ENCODE measurements at places on chromosomes 1 and 21.

DNA sequence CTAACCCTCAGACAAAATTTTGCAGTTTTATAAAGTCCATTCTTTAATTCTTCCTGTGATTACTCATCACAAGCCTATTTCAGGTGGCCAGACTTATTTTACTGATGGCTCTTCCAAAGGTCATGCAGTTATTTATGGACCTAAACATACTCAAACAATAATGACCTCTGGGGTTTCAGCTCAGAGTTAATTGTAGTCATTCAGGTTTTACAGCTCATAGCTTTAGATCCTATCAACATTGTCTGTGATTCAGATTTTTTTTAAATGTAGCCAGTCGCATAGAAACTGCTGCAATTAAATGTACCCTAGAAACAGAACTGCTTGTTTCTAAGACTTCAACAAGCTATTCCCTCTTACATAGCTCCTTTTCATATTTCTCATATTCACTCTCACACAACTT, 270.8 kb downstream of the COL11A1 start:
- DNase-seq: no peak

DNA sequence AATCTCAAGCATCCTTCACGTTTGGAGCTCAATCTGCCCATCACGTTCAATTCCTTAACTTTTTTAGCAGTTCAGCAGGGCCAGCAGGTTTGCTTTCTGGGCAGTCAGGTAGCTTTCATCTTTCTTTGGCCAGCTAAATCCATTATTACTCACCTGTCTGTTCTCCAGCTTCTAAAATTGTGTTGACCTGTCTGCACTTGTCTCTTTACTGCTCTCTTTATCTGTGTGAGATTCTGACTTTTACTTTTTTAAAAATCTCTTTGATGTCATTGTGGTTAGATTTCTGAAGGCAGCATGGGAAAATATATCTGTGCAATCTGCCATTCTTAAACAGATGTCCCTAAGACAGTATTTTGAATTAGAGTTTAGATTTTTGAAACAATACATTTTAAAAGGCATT, 24.9 kb upstream of the CYYR1 start:
- DNase-seq: no peak

DNA sequence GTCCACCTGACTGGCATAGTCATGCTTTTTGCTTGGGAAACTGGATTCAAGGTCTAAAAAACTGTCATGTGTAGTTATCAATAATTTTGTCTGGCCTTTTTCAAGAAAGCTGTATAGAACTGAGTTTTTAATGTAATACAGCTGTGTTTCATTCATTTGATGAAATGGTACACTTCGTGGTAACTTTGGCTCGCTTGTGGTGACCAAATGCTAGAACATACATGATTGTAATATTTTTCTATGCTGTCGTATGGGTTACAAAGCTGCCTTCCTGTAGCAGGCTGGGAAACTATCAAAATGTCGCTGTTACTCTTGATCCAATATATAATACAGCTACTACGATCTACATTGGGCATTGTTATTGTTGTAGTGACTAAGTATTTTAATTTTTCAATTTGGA, 2.1 kb downstream of the LRRC42 start:
- no peak for DNase-seq

DNA sequence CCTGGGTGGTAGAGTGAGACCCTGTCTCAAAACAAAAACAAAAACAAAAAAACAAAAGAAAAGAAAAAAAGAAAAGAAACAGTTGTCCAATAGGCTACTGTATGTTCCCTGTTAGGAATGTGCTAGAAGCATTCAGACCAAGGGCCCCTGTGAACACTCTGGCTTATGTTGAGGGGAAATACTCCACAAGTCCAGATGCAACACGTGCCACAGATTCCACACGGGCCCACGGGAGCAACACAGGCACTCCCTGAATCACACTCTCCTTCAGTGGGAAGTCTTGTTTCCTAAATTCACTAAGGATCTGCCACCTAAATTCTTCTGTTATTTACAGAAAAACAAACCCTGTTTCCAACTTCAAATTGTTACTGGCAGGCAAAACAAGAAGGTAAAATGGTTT, 291.1 kb downstream of the PCP4 start:
- no peak for DNase-seq

DNA sequence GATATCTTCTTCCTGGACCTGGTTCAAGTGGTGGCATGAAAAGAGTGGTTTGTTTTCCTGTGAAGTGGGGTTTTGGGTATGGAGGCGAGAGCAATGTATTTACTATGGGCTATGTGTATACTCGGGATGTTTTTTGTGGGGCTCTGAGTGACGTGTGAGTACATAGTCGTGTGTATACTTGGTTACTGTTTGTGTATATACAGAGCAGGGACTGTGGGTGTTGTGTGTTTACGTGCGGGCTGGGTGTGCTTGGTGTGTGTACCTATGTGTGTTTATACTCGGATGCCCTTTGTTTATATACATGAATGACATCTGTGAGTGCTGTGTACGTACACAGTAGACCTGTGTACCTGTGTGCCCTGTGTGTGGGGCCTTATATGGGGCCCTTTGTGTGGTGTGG, 50.0 kb downstream of the YARS1 start:
- no peak for DNase-seq

- no peak for DNase-seq
Measured at GRCh38 chr1:39608921-39609320, 30.5 kb downstream of the HEYL start.
